Psoas muscle (tissue), 8 donors: ENCODE measurements at places on chromosomes 7 and 10. TPM values are rescaled to one million over a fixed set of nuclear protein-coding genes. Genes with fewer than 3 reads are reported as not detected.

- no peak overlapping the region for H3K4me3 ChIP-seq
- no peaks in the 10 kb centered on the region for H3K36me3 ChIP-seq
- H3K4me1 ChIP-seq: no peaks in the 10 kb centered on the region
- no peak overlapping the region for H3K27ac ChIP-seq
- no peaks in the 10 kb centered on the region for H3K27me3 ChIP-seq
Observed at GRCh38 chr7:37832194-37832593, 16.2 kb upstream of the NME8 start.

DNA sequence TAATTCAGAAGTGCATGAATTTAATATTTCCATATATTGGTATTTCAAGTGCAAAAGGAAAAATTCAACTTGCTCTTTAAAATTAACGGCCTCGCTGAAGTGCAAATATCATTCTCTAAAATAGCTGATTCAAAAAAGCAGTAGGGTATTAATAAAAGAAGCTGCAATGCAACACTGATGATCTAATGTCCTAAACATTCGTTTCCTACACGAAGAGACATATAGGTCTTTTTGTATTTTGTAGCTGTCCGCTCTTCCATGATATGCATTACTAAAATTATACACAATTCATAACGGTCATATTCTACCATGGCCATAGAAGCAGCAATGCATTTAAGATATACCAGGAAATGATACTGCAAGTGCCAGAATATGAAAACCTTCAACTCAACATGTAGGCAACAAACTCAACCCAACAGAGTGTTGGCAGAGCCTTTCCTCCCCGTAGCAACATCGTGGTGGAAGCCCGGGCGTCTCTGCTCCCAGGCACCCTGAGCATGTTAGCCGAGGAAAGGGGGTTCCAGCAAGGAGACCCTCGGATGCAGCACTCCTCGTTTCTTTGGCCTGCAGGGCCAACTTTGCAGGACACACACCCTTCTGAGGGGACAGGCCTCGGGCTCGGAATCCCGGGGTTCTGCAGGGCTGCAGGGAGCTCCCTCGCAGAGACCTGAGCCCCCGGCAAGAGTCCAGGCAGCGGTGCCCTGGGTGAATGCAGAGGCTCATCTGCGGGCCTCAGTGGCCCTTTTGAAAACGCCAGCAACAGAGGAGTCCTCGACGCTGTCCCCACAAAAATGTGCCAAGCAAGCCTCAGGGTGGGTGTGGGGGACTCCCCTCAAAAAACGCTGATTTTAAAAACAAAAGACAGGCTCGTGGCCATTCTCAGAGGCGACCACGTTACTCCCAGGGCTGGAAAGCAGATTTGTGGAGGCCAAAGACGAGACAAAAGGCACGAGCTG is 1.6 kb downstream of the FAM171A1 start:
- no peaks in the 10 kb centered on the region for H3K36me3 ChIP-seq
- H3K27ac ChIP-seq: peak overlapping the region; percentile 4
- peak overlapping the region; percentile 77 for H3K4me3 ChIP-seq
- no peaks in the 10 kb centered on the region for H3K4me1 ChIP-seq
- DNase-seq: no peak

FAM237B gene
- total RNA-seq: not detected

- H3K4me3 ChIP-seq: no peak overlapping the region
- H3K27me3 ChIP-seq: peaks cover 2% of the 10 kb centered on the region
- no peak for DNase-seq
- H3K36me3 ChIP-seq: no peaks in the 10 kb centered on the region
- H3K27ac ChIP-seq: no peak overlapping the region
Observed at GRCh38 chr10:115049960-115050359, 43.2 kb upstream of the ATRNL1 start.
